ENCODE measurements at places on chromosomes 5 and 9. TPM values are rescaled to one million over a fixed set of nuclear protein-coding genes. Genes with fewer than 3 reads are reported as not detected.

ZNG1A gene
- total RNA-seq = 43.9 TPM

TRAPPC13 gene
- total RNA-seq = 24.4 TPM

ARL14EPL gene
- total RNA-seq = not detected

IFNA21 gene
- not detected for total RNA-seq

UNC5A gene
- not detected for total RNA-seq

SCGB3A2 gene
- total RNA-seq = not detected

MUSK gene
- 8.6 TPM for total RNA-seq

TMEFF1 gene
- total RNA-seq = not detected

SHISAL2B gene
- not detected for total RNA-seq

FLT4 gene
- 5.3 TPM for total RNA-seq

AHRR gene
- total RNA-seq = not detected

DNA sequence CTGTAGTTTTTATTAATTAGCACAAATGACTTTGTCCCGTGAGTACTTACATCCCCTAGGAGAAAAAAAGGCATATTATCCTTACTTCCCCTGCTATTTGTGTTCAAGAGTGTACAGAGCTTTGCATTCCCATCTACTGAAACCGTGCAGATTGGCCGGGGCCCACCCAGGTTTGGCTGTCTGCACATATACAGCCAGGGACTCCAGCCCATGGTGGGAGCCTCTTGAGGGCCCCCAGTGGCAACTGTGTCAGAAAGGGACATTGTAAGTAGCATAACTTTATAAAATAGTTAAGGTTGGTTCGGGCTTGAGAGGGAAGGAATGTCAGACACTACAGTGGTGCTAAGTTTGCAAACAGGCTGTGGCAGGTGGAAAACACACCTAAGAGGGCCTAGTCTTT is 24.7 kb downstream of the PHF2 start:
- DNase-seq = no peak

DNA sequence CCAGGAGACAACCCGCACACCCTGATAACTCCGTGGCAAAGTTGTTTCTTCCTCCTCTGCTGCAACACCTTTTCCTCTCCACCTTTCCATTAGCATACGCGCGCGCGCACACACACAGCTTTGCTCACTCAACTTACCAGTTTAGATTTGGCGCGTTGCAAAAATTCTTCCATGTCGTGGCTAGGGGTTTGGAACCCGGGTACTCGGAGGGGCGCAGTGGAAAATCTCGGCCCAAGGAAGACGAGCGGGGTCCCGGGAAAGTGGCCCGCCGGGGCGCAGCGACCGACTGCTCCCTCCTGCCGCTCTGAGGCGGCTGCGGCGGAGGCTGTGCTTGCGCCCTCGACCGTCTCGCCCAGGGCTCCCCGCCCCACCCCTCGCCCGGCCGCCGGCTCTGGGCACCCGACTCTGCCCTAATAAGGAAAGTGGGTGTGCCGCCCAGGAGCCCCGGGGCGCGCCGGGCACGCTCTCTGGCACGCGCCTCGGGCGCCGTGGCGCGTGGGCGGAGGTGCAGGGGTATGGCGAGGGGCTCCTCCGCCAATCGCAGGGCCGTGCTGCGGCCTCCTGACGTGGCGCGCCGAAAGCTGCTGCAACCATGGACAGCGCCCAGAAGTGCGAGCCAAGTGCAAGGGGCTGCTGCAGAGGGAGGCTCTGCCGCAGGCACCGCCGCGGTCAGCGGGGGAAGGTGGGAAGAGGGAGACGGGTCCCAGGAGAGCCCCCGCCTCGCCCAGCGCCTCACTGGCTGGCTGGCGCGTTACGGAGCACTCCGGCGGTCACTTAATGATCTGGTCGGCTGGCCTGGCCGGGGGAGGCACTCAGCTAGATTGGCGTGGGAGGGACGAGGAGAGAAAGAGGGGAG is at the start of gene PRUNE2:
Gene PRUNE2, minus strand, starts transcription at position 324 of the 856 bp plus-strand sequence. Its CDS starts 151 bp downstream, at position 173.
- DNase-seq = peak; percentile 94

DNA sequence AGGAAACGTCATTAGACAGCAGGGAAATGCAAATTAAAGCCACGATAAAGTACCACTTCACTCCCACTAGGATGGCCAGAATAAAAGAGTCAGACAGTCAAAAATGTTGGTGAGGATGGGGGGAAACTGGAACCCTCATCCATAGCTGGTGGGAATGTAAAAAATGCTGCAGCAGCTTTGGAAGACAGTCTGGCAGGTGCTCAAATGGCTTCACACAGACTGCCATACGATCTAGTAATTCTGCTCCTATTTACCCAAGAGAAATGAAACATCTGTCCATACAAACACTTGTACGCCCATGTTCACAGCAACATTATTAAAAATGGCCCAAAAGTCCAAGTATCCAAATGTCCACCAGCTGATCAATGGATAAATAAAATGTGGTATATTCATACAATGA is 158.9 kb upstream of the PHYKPL start:
- DNase-seq = no peak

GRCh38 chr5:67176936-67177335 is 19.7 kb downstream of the CD180 start:
- DNase-seq = no peak

DNA sequence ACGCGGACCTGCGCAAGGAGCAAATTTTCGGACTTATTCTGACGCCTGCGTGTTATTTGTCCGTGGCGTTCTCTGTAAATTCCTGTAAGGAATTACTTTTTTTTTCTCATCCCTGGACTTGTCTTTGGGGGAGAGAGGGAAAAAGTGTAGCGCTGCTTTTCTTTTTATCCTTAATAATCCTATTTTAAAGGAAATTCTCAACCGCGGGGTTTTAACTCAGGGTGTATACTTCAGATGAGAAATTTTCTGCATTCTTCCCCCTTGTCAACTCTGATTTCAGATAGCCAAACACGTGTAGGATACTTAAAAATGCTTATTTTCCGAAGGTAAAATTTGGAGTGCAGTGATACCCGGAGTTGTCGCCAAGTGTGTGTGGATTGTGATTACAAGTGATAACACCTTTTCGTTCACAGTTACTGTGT is 853 bp downstream of the DCP2 start:
- DNase-seq = no peak

DNA sequence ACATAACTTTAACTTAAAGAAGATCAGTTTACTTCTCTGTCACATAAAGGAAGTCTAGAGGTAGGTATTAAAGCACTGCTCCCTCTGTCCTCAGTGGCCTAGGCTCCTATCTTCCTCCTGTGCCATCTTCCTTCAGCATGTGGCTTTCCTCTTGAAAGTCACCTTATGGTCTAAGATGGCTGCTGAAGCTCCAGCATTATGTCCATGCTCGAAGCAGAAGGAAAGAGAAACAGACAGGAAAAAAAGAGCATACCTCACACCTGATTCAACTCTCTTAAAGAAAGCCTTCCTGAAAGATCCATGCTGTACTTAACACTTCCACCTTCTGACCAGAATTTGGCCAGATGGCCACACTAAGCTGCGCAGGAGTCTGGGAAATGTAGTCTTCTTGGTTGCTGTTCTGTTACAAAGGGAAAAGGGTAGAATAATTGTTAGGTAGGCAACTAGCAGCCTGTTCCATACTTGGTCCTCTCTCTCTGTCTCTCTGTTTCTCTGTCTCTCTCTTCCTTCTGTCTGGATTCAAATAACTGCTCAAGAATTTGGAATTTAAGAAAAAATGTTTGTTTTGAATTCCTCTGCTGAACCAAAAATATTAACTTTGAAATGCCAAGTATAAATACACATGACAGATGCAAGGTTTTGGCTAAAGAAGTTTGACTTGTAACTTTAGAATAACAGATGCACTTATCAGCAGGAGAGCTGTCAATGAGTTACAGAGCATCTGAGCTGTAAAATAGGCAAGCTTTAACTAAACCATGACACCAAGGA is 16.0 kb downstream of the TMEM174 start:
- no peak for DNase-seq

- no peak for DNase-seq
Measured at GRCh38 chr5:25892211-25892610, 1146.2 kb downstream of the CDH9 start.

- no peak for DNase-seq
Measured at GRCh38 chr5:29935371-29935770, 1258.1 kb upstream of the CDH6 start.

- DNase-seq = no peak
Measured at GRCh38 chr5:93225748-93226147, 355.3 kb downstream of the NR2F1-AS1 start.

- DNase-seq = no peak
Measured at GRCh38 chr5:93163010-93163663, 417.9 kb downstream of the NR2F1-AS1 start.

DNA sequence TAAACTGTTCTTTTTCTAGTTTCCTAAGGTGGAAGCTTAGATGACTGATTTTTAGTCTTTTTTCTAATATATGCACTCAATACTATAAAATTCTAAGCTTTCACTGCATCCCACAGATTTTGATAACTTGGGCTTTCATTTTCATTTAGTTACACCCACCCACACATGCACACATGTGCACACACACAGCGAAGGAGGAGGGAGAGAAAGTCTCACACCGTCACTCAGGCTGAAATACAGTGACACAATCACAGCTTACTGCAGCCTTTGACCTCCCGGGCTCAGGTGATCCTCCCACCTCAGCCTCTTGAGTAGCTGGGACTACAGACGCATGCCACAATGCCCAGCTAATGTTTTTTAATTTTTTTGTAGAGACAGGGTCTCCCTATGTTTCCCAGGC is 96.5 kb downstream of the SMIM23 start:
- DNase-seq = no peak

- no peak for DNase-seq
Measured at GRCh38 chr5:6029811-6030271, 348.5 kb downstream of the MED10 start.

DNA sequence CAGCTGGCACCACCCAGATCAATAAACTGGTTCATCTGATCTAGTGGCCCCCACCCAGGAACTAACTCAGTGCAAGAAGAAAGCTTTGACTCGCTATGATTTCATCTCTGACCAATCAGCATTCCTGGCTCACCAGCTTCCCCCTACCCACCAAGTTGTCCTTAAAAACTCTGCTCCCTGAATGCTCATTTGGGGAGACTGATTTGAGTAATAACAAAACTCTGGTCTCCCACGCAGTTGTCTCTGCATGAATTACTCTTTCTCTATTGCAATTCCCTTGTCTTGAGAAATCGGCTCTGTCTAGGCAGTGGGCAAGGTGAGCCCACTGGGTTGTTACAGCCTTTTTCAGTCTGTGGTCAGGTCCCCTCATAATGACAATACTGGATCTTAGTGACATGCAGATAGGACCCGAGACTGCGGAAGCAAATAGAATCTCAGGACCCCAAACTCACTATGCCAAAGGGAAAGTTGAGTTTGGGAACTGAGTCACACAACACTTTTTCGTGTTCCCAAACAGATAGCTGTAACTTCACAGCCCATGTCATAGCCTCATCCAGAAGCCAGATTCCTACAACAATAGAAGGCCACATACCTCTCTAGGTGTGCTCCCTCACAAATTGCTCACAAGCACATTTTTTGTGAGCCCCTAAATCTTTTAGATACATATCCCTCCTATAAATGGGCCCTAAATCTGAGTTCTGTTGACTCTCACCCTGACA is 175.2 kb upstream of the RAI14 start:
- DNase-seq = no peak

GRCh38 chr5:79229357-79230174 is 6.4 kb upstream of the JMY start:
- no peak for DNase-seq

Data from sigmoid colon (tissue), 7 donors.